ENCODE measurements at places on chromosomes 6 and 20.

DNA sequence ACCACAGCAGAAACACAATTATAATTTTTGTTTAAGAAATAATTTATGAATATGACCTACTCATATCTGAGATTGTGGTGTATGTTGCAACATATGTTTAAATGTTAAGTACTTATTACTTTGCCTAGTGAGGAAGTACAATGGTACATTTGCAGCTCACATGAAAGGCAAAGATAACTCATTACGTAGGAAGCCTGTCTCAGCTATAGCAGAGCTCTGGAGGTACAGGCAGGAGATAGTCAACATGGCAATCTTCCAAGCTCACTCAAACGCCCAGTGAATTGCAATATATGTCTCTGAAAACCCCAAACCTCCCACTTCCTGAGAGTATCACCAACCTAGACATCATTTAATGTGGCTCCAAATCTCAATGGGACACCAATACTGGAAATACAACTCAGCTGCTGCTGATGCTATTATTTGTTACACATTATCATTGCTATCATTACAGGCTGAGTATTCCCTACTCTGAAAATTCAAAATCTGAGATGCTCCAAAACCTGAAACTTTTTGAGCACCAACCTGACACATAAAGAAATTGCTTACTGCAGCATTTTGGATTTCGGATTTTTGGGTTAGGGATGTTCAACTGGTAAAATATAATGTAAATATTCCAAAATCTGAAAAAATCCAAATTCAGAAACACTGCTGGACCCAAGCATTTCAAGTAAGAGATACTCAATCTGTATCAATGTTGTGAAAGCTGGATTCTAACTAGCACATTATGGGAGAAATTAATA lies 25.1 kb upstream of the GSTA4 start:
- DNase-seq, result no peak

- no peak for DNase-seq
Observed at GRCh38 chr6:148716811-148717210, 30.0 kb upstream of the UST start.

DNA sequence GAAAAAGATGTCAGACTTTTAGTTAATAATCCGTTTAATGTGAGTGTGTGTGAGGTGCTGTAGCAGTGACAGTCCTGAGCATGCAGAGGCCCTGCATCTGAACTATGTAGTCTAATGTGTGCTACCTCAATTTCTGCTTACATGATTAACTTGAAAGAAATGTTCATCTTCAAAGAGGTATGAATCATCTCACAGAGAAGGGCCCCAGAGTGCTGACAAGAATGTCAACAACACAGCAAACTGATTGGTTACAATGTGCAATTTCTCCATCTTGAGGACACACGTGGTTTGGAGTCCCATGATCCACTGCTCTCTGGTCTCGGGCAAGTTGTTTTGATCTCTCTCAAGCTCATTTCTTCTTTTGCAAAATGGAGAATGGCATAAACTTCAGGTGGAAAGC lies 61.7 kb upstream of the EMILIN3 start:
- no peak for DNase-seq

DNA sequence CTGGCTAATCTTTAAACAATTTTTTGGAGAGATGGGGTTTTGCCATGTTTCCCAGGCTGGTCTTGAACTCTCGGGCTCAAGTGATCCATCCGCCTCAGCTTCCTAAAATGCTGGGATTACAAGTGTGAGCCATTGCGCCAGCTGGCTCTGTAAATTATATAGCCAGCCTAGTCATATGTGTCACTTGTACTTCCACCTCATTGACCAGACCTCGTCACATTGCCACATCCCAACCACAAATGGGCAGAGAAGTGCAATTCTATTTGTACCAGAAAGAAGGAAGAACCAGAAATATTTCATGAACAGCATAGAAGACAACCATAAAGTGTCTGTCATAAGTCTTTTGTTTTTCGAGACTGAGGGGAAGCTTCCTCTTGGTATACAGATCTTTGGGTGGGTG lies 304.9 kb upstream of the RNF24 start:
- no peak for DNase-seq

All from stimulated activated CD8-positive, alpha-beta memory T cell treated with anti-CD3 and anti-CD28 coated beads, Interleukin-7, amount 100 ng/mL, for 1 hour (primary cell).